ENCODE measurements at places on chromosomes 11 and 22.

GRCh38 chr11:121437018-121437685 lies 15.0 kb upstream of the SORL1 start:
- no peak for DNase-seq

DNA sequence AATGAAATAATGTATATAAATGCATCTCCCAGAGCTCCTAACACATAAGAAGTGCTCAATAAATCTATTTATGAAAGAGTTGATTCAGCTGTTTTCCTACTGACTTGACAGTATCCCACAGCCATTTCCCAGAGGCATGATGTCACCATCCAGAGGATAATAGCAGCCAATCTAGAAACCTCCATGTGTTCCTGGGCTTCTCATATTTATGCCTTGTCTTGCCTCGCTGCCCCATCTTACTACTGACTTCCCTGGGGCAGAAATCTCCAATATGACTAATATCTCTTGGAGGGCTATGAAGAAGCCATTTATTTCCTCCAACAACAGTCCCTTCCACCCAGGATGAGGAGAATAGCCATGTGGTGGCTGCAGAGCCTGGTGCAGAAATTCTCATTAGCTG lies 115.4 kb upstream of the NAV2 start:
- peak; percentile 83 for DNase-seq

GRCh38 chr11:71465054-71465453 lies 12.1 kb downstream of the NADSYN1 start:
- DNase-seq = no peak

DNA sequence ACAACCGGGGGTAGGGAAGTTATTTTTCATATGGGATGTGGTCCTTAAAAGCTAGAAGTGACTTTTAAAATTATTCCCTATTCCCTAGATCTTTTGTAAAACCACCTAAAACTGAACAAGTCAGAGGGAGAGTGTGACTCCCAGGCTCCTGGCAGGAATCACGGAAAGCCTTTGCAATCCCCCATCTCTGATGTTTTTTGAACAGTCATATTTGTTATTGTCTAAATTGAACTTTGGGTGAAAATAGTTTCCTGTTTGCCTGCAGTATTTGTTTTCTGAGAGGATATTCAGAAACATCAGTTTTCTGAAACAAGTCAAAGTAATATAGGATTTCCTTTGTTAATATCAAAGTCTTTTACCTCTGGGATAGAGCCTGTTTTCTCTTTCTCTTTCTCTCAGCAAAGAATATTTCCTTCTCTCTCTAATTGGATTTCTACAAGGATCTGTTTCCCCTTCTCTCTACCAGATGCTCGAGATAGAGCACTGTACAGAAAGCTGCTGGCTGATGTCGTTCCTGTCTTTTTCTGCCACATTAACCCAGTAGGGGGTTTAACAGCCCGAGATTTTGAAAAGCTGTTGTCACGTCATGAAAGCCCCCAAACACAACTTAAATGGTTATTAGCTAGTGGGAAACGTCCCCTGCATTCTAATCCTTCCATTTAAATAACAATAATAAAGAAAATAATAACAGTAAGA lies 132.2 kb upstream of the PITPNB start:
- no peak for DNase-seq

DNA sequence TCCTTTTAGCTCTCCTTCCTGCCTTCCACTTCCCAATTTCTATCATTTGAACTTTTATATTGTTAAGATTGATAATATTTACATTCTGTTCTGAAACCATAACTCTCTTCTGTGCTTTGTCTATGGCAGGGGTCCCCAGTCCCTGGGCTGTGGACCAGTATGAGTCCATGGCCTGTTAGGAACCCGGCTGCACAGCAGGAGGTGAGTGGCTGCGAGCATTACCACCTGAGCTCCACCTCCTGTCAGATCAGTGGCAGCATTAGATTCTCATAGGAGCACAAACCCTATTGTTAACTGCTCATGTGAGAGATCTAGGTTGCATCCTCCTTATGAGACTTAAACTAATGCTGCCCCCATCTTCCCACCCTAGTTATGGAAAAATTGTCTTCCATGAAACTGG lies 48.4 kb upstream of the HEPHL1 start:
- DNase-seq = no peak

- no peak for DNase-seq
Observed at GRCh38 chr22:49268924-49269323, 558.7 kb downstream of the BRD1 start.

DNA sequence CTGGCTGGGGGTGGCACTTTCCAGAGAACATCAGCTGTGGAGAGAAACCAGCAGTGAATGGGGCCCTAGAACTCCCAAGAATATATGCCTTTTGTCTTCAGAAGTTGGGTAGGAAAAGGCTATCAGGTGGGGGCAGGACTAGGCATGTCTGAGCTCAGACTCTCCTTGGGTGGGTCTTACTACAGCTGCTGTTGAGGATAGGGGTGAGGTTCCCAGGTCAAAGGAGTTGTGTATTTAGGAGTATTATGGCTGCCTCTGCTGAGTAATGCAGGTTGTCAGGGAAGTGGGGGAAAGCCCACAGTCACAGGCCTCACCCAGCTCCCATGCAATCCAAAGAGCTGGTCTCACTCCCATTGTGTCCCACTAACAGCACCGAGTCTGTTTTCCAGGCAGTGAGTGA lies 26.1 kb downstream of the SLC22A9 start:
- DNase-seq = no peak
